Activated T-cell treated with anti-CD3 and anti-CD28 coated beads for 24 hours (primary cell): ENCODE measurements at places on chromosomes 16 and 17.

GRCh38 chr16:85678821-85679220 is 9.9 kb downstream of the GINS2 start:
- DNase-seq, result no peak

GRCh38 chr16:35176449-35176848 is 1717.0 kb downstream of the TP53TG3F start:
- DNase-seq, result no peak

- no peak for DNase-seq
Measured at GRCh38 chr17:39701012-39701783, 1.3 kb downstream of the ERBB2 start.

DNA sequence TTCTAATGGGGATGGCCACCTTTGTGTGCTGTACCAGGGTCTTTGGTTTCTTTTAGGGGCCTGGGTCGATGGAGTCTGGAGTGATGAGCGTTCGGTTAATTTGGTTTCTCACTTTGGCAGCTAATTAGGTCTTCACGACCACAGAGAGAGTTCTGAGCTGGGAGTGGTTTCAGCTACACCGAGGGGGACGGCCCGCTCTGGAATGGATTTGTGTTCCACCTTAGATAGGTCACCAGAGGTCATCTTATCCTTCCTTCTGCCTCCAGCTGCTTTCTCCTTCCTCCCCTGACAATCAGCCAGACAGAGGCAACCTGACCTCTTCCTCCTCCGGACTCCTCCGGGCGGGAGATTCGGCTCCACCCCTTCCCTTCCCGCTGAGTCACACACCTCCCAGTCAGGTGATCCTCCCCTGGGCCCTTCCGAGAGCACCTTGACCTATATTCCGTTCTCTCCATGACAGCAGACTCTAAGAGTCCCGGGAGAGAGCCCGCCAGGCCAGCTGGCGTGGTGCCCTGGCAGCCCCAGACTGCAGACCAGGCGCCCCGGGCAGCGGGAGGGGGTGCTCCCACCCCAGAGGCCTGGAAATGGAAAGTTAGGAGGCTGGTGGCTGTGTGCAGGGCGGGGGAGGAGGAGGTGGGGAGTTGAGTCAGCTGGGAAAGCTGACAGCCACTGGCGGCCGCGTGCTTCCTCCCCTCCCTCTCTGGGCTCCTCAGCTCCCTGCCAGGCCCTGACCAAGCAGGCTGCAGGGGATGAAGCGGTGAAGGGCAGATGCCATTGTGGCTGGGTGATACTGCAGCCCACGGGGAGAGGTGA is 44.7 kb downstream of the CHD9 start:
- DNase-seq, result peak; percentile 28

DNA sequence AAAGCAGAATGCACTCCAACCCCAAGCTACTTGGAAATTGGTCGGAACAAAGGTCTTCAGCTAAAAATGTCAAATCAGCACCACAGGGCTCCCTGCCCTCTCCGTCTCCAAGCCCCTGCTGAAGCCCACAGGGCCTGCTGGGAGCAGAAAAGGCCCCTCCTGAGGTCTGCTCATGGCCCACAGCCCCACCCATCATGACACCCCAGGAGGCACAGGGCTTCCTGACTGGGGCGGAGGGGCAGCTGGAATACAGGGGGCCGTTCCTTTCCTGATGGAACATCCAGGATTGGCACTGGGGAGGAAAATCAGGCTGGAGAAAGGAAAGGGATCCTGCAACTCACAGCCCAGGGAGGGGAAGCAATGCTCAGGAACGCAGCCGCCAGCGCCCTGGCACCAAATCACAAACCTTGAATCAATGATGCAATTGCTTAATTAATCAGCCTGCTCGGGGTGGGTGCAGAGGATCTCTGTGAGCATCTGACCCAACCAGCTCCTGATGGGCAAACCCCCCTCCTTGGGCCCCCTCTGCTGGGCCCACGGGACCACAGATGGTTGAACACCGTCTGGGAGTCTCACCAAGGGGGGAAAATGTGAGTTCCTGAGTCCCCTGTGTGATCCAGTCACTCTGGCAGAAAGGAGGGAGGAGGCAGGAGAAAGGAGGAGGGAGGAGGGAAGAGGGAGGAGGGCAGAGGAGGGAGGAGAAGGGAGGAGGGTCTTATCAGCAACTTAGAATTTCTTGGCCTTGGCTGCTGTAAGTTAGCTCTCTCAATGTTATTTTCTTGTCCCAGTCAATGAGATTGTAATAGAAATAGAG is 155.5 kb downstream of the ZNF423 start:
- no peak for DNase-seq

DNA sequence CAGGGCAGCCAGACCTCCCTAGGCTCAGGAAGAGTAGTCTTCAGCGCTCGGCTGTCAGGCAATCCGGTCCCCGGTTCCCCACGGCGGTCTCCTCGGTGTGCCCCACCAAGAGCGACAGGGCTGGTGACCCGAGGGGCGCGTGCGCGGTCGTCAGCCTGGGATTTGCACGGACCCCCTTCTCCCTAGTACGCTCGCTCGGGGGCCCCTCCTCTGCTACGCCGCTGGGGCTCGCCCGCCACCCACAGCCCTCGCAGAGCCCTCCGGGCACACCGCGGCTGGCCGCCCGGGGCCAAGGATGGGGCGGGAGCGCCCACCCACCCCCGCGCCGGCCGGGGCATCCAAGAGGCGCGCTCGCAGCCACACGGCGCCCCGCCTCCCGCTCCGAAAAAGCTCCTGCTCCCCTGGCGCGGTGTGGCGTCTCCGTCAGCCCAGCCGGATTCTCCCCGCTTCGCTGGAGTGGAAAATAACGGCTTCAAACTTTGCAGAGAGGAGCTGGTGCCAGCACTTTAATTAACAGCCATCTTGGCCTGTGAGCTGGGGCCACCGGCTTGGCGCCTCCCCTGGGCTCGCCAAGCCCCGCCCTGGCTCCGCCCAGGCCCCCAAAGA is 2.1 kb upstream of the C1QL1 start:
- no peak for DNase-seq

DNA sequence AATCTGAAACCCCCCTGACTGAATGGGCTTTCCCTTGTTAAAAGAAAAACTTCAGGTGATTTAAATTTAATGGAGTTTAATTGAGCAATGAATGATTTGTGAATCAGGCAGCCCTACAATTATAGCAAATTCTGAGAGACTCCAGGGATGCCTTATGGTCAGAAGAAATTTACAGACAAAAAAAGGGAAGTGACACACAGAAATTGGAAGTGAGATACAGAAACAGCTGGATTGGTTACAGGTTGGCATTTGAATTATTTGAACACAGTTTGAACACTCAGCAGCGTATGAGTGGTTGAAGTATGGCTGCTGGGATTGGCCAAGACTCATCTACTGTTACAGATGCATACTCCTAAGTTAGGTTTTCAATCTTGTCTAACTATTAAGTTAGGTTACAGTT is 19.0 kb upstream of the CPHXL start:
- DNase-seq, result no peak

GRCh38 chr16:25051406-25052150 is 36.4 kb upstream of the ARHGAP17 start:
- no peak for DNase-seq

DNA sequence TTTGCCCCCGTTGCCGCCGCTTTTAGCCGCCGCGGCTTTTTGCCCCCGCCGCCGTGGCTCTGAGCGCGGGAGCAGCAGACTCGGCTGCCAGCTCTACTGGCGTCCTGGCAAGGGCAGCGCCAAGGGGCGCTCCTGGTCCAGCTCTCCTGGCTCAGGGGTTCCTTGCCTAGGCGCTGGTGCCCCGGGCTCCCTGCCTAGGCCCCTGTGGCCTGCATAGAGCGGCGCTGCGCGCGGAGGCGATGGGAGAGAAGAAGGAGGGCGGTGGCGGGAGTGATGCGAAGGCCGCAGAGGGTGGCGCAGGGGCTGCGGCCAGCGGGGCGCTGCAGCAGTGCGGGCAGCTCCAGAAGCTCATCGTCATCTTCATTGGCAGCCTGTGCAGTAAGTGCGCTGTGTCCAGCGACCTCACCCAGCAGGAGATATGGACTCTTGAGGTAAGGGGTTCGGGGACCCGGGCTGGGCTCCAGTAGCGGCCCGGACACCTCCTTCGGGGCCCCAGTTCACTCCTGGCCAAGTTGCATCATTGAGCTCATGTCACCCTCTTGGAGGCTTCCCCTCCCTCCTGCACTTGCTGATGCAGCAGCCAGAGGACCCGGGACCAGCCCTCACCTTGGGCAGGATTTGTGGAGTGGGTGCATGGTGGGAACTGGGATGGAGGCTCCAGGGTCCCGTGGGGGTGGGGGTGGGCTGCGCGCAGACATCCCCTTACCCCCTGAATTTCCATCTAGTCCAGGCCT is 1344.4 kb downstream of the TP53TG3F start:
- DNase-seq, result no peak

DNA sequence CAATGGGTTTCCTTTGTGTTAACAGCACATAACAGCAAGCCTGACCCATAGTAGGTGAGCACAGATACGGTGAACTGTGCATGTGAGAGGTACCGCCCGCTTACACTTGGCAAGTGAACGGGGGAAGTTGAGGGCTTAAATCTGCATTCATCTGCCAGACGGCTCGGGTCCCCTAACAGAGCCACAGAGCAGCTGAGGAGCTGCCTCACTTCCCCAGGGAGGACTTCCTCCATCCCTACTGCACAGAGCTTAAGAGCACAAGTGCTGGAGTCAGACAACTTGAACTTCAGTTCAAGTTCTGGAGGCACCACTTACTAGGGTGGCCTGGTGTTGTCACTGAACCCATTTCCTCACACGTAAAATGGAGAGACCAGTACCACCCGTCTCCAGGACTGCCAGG is 13.4 kb downstream of the RAB5C start:
- DNase-seq, result no peak

DNA sequence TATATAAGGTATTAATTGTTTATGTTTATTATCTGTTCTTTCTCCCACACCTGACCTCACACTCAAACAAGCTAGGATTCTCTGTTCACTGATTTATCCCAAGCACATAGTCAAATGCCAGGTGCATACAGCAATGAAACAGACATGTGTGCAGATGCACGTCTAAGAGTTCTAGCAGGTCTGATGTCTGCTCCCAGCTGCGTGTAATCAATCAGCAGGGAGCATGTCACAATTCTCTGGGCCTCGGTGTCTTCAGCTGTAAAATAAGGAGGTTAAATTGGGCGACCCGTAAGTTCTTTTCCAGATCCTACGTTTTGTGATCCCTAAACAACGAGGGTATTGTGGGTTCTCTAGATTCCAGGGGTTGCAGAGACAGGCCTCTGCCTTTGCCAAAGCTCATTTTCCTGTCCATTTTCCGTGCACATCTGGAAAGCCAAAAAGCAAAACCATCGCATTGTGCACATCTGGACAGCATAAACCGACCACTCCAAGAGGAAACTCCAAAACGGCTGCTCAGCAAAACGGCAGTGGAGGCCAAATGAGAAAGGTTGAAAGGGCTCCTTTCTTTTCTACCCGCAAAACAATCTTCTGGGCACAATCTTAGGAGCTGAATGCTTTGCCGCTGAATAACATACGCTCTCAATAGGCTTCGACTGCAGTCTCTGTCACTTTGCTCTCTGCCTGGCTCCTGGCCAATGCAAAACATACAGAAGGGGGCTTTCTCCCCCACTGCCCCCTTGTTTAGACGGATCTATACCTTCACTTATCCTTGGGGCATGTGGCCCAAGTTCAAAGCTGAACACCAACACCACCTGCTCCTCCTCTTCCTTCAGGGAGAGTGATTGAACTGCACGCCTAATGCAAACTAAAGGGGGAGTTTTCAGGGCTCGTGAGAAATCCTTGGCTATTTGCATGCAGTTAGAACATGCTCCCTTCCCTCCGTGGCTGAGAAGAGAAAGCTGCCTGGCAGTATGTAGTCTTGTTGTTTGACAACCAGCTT is 426.3 kb downstream of the SLC39A11 start:
- no peak for DNase-seq

DNA sequence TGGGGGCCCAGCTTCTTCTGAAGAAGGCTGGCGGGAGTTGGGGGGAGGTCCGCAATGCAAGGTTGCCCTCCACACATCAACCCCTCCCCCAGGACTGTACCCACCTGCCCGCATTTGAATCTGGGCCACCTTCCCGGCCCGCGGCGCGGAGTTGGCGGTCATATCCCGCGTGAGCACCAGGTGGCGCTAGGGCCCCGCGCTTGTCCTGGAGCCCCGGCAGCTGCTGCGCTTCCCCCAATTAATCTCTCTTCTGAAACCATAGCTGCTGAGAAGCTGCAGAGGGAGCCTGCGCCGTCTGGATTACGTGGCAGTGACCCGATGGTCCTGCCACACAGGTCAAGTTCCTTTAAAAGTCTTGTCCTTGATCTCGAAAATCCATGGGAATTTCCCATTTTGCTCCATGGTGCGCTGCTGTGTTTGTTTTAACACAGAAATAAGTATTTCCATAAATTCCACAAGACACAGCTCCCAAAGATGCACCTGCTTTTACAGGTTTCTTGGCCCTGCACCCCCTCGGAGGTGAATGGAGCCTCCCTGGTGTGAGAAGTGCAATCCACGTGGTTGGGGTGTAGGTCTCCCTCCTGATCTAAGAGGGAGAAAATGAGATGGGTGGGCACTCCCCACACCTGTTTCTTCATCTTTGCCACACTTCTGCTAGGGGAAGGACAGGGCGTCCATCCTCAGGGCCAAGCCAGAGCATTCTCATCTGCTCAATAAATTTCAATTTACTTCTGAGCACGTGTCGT is 22.1 kb downstream of the COX4I1 start:
- peak; percentile 80 for DNase-seq

DNA sequence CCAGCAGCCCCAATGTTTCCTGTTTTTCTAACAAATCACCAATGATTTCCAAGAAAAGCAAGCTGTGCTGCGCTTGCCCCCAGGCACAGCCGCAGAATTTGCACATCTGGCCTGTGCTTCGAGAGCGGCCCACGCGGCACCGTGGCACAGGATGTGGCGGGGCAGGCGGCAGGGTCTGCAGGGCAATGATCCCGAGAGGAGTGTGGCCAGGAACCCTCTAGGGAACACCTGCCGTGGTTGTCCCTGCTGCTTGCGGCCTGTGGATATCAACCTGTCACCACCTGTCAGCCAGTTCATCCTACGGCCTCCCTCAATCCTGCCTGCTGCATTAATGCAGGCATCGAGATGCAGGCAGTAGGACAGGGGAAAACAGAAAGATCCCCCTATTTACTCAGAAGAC is 24.0 kb downstream of the PIK3R5 start:
- DNase-seq, result no peak

DNA sequence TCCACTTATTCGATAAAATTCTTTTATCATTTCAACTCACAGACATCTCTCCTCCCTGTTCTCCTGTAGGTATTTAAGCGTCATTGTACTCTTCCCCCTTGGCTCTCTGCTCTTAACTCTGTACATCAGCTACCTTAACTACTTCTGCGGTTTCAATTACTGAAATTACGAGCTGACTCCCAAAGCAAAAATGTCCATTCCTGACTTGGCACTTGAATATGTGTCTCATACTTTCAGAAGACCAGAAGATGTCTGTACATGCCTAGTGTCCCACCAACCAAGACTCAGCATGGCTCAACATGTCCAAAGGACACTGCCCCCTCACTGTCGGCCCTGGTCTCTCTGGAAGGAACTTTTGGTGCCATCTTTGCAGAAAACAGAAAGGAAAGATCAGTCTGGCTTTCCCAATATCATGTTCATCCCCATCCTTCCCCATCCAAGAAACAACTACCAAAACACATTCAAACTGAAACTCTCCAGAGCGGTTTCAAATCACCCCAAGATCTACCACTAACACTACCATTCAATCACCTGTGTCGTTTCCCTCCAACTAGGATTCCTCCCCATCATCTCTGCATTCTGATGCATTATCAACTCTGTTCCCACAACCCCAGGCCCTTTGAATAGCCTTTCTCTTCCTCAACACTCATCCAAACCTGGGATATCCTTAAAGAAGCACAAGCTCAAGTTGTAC is 74.9 kb downstream of the ZFHX3 start:
- no peak for DNase-seq
